ENCODE measurements at places on chromosomes 2 and 18.

GRCh38 chr2:98455494-98455976 lies 10.9 kb downstream of the INPP4A start:
- peak; percentile 70 for DNase-seq

- no peak for DNase-seq
Measured at GRCh38 chr18:54923339-54923956, 35.8 kb downstream of the CCDC68 start.

- DNase-seq = no peak
Measured at GRCh38 chr2:215215637-215216036, 77.2 kb upstream of the ABCA12 start.

DNA sequence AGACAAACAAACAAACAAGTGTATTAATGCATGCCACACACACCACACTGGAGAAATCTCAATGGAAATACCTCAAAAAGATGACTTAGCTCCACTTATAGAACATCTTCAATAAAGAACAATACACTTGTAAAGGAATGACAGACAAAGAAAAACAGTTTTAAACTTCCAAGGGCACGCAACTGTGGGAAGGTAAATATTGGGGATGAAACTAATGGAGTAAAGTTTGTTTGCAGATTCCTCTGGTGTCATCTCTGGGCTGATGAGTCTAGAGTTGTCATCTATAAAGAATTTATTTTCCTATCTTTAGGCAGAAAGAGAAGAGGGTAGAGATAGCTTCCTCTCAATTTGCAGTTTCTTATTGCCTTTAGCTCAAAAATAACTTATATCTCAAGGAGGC lies 144.0 kb upstream of the ZC3H15 start:
- DNase-seq = no peak

DNA sequence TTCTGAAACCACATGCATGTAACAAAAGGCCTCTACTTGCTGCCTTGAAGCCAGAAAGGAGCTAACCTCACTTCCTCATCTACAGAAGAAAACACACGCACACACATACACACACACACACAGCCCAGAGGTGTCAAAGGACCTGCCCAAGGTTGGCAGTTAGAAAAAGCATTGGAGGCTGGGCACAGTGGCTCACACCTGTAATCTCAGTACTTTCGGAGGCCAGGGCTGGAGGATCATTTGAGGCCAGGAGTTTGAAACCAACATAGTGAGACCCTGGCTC lies 125.9 kb upstream of the RNF152 start:
- no peak for DNase-seq

GRCh38 chr2:240785424-240786335 lies 34.3 kb downstream of the KIF1A start:
- DNase-seq = no peak

DNA sequence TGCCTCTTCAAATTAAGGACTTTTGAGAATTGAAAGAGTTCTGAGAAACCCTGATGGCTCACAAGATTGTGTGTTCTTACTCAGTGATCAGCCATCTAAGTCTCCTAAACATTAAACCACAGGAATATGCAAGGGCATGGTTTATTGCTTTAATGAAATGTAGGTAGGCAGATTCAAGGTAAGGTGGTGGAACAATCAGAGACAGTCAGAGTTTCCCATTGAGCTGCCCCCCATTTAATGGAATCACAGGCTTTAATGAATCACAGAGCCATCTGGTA lies 107.8 kb upstream of the LRATD1 start:
- DNase-seq = no peak

DNA sequence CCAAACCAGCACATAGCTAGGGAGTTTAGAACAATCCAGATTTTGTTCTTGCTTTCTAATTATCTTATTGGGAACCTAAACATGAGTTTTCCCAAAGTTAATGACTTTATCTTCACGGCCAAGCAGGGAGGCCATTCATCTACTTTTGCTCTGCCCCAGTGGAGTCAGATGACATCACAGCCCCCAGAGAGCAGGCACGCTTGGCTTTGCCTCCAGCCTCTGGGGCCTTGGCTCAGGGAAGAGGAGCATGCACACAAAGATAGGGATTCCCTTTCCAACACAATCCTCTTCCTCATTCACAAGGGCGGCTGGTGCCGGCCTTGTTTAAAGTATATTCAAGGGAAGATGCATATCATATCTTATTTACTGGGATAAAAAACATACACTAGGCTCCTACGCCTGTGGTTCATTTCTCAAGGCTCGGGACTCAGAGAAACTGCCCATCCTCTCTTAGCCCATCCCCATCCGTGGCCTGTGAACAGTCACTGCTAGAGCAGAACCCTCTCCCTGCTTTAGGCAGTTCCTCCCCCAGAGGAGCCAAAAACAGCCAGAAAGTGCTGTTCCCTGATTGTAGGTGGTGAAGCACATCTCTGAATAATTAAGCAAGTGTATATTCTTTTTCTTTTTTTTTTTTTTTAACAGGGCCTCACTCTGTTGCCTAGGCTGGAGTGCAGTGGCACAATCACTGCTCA lies 21.2 kb downstream of the TGFA start:
- no peak for DNase-seq

DNA sequence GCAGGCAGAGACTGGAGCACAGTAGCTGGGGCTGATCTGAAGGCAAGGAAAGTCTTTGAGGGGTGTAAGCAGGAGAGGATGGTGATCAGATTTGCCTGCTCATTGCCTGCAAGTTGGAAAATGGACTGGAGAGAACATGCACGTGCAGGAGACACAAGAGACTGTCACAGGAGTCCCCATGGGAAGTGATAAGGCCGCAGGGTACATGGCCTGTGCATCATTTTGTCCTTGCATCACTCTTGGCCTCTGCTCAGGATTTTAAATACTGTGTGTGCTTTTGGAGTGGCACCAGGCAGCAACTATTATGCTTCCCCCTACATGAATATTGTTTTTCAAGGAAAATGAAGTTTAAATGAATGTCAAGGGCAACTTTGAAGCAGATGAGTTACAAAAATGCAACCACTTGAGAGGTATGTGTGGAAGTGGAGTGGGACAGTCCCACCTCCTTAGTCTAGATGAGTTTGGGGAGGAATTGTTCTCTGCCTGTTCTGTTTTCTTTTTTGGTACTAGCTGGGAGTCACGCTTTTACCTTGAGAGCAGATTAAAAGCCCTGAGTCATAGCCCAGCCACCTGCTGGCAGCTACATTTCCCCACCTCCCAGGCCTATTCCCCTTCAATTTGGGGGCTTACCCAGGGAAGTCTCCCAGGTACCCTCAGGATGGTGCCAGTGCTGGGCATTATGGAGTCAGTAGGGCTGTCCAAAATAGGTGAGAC lies 19.3 kb downstream of the MAPK4 start:
- no peak for DNase-seq

DNA sequence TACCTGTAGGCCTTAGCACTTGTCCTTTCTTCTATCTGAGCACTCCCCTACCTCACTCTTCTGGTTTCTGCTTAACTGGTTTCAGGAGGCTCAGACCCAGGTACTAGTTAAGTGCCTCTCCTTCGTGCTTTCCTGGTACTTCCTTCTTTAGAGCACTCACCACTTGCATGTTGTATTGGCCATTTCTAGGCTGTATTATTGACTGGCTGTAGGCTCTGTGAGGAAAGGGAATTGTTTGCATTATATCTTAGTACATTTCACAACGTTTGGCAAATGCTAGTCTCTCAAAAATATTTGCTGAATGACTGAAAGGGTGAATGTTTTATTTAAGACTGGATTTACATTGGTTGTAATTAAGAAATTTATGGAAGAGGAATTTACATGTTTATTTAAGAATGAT lies 36.0 kb upstream of the SCN1A start:
- no peak for DNase-seq

- no peak for DNase-seq
Measured at GRCh38 chr18:42268798-42269197, 313.8 kb downstream of the PIK3C3 start.

- no peak for DNase-seq
Measured at GRCh38 chr2:71671203-71671854, 218.0 kb downstream of the DYSF start.

DNA sequence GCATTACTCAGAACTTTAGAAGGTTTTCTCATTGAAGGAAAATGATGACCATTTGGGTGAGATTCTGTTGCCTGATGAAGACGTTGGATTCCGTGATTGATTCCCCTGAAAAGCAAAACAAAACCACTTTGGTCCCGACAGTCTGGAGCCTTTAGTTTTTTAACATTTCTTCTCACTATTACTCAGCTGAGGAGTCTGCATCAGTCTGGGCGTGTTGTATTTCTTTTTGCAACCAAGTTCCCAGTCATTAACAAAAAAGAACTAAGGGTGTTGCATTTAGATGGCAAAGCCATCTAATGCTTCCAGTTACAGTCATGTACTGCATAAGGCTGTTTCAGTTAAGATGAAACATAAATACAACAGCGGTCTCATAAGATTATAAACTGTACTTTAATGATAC lies 343.1 kb upstream of the CDH2 start:
- no peak for DNase-seq

DNA sequence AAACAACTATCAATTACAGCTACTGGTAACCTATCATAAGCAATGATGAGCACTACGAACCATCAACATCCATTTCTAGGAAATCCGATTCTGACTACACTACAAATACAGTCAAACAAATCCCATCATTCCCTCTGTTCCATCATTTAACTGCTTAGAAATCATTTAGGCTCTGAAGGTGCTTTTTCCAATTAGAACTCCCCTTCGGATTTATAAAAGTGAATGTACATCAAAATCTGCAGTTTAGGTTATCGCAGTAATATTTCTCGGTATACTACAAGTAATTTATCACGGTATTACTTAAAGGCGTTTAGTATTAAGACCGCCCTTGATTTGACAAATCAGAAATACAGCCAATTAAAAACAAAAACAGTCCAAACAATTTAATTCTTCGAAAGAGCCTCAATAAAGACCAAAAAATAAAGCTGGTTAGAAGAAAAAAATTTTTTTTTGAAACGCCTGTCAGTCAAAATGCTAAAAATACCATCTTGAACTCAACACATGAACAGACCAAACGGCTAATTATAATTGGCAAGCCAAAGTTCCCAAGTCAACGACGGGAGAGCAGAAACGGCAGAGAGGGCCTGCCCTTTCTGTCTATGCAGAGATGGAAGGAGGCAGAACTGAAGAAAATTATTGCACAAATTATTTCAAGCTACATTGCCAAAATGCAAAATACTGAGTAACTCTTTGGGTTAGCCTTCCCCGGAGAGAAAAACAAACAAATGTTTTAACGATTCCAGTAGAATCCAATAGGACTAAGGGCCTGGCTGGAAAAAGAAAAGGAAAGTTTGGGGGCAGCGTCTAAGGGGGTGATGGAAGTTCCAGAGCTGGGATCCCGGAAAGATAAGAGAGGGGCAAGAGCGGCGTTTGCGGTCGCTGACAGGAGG lies 1.2 kb downstream of the VPS54 start:
- peak; percentile 58 for DNase-seq

GRCh38 chr2:107719836-107720235 lies 106.9 kb upstream of the RGPD4 start:
- DNase-seq = no peak

DNA sequence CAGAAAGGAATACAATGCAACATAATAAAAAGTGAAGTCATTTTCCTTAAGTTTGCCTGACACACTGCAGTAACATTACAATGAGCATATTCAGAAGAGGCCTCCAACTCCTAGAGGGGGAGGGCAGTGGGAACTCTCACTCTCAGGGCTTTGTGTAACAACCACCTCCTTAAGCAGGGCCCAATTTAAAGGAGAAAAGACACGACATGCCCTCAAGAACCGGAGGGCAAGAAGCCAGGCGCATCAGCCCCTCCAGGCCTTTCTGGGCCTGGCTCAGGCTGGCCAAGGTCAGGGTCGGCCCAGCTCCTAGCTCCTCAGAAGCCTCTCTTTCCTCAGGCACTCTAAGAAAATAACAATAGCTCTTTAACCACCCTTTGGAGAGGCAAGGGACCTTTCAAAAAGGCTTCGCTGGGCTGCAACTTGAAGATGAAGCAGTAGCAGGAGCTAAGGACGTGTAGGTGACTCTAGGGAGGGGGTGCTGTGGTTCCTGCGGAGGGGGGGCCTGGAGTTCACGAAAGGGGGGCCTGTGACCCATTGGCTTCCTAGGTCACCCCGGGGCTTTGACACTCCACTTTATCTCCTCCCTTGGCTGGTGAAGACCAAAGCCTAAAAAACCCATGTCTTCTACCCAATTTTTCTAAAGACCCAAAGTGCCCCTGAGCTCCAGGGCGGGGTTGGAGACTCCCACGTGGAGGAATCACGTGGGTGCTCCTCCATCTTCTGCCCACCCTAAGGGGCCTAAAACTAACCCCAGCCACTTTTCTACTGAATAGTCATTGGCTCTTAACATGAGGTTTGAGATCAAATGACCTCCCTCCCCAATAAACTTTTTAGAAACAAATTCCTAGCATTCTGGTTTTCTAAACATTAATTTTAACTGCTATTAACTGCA lies 13.3 kb downstream of the SERTAD2 start:
- DNase-seq = no peak

All from RPMI8226 (cell line).